Cardiac septum (tissue), 1 donor: ENCODE measurements at places on chromosomes 1 and 21. TPM values are rescaled to one million over a fixed set of nuclear protein-coding genes. Genes with fewer than 3 reads are reported as not detected.

DNA sequence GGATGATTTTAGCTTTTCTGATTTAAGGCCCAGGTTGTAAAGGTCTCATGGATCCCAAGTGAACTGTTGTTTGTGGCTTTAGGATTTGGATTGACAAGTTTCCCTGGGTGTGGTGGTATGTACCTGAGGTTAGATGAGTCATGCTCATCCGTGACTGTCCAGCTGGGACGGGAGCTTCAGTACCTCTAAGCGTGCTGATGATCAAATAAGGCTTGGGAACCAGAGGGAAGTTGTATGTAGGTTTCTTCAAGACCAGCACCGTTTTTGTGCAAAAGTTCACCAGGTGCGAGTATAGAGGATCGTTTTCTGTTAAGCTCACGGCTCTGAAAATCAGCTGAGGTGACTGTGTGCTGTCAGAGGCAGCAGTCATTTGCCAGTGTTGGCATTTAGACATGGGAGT, 19.8 kb downstream of the PLA2G2E start:
- DNase-seq: no peak

PTGER3 gene
- total RNA-seq: 1.1 TPM

FCRL5 gene
- total RNA-seq: 0.30 TPM

CD2 gene
- 0.75 TPM for total RNA-seq

SLC45A1 gene
- 1.8 TPM for total RNA-seq

DLGAP3 gene
- total RNA-seq: 0.11 TPM
